ENCODE measurements at places on chromosomes 2 and 18.

DNA sequence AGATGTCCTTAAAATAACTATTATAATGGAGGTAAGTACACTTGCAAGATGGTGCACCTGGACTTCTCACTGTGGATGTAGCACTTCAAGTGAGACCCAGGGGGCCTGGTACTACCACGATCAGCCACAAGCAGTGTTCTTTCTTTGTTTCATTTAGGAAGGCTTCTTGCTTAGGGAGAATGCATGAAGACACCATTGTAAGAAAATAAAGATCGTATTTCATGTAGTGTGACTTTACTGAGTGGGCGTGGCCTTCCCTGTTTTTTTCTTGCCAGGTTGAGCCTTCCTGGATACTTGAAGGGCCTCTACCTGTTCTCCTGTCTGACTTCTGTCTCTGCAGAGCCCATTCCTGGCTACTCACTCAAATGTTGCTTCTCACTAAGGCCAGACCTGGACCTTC, 615.6 kb upstream of the SOX11 start:
- no peak for DNase-seq

GRCh38 chr18:35239314-35239713, 1.5 kb upstream of the ZNF397 start:
- DNase-seq, result no peak

- DNase-seq, result no peak
Measured at GRCh38 chr2:49924044-49924817, 769.9 kb upstream of the FSHR start.

DNA sequence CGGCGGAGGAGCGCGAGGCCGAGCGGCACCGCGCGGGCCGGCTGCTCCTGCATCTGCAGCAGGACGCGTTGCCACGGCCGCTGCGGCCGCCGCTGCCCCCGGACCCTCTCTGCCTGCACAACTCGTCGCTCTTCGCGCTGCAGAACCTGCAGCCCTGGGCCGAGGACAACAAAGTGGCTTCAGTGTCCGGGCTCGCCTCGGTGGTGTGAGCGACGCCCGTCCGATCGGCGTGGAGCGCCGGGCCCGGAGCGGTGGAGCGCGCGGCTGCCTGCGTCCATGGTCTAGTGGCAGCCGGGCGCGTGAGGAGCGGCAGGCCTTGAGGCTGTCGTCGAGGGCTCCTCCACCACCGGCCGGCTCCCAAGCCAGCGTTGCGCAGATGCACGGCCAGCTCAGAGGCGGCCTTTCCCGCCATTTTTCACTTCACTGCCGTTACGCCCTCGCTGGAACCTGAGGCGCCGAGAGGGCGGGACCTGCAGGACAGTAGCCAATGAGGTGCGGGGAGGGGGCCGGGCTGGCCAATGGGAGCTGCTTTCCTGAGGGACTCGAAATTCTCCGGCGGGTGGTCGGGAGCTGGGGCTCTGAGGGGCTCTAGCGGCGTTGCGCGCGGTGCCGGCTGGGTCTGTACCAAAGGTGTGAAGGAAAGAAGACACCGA, 1.9 kb downstream of the TLX2 start:
- DNase-seq, result peak; percentile 80

GRCh38 chr2:238908960-238909951, 61.4 kb downstream of the TWIST2 start:
- no peak for DNase-seq

GRCh38 chr2:17104454-17104853, 413.8 kb downstream of the RAD51AP2 start:
- no peak for DNase-seq

GRCh38 chr2:129623783-129624182, 355.7 kb upstream of the RAB6C start:
- no peak for DNase-seq

DNA sequence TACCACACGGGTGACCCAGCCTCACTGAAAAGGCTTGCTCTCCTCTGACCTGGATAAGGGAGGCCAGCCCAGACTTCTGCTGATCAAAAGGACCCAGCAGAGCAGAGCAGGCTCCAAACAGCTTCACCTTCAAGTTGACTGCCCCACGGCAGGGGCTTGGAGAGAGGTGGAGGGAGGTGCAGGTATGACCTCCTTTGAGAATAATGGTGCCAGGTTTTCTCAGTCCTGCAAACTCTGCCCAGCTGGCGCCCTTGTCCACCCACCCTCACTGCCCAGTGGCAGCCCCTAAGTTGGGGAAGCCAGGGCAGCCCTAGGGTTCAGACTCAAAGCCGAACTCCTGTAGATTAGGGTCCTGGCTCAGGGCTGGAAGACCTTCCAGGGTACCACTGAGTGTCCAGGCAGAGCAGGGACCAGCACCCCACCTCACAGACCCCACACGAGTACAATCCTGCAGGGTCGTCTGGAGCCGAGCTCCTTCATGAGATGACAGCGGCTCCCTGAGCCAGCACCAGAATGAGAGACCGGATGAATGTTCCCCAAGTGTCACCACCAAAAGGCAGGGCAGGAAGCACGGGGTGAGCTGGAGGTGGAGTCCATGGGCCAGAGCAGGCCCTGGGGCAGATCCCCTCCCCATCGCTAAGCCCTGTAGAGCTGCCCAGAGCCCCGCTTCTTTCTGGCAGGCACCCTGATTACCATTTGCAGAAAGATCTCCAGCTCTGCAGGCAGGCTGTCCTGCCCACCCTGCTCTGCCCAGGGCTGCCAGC, 3.6 kb upstream of the GPC1 start:
- no peak for DNase-seq

DNA sequence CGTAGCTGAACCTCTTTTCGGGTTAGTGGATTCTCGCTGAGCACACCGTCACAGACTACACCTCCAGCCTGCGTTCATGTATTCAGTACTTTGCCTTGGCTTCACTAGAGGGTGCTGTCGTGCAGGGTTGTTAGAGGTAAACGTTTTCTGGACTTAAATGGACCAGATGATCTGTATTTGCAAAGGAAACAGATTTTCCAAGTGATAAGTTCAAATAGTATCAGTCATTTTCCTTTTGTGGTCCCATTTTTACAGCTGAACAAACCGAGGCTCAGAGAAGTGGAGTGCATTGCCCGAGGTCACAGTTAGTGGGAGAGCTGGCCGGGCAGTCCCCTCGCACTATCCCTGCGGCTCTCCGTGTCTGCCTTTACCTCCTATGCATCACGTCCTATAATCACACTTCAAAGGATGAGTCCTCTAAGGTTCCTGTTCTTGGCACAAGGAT, 125.9 kb downstream of the MAP4K4 start:
- DNase-seq, result peak; percentile 29

- DNase-seq, result no peak
Measured at GRCh38 chr2:70140791-70141211, 50.0 kb downstream of the C2orf42 start.

GRCh38 chr2:160380611-160381010, 113.0 kb downstream of the RBMS1 start:
- no peak for DNase-seq

GRCh38 chr2:236639461-236640235, 70.0 kb downstream of the ACKR3 start:
- DNase-seq, result no peak

DNA sequence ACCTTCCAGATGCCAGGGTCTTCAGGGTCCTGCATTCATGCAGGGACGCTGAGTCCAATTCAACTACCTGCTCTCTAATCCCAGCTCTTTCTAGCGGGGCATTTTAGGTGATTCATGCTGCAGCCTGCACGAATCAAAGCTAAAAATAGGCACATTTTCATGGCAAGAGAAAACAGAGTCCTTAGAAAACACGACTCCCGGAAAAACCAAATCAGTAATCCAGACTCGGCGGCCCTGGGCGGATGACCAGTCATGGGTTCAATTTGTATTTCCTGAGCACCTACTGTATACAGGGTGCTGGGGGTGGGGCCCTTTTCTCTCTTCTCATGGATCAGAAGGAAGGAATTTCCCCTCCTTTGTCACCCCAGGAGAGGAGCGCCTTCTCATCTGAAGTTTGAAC, 64.4 kb downstream of the LONRF2 start:
- no peak for DNase-seq

DNA sequence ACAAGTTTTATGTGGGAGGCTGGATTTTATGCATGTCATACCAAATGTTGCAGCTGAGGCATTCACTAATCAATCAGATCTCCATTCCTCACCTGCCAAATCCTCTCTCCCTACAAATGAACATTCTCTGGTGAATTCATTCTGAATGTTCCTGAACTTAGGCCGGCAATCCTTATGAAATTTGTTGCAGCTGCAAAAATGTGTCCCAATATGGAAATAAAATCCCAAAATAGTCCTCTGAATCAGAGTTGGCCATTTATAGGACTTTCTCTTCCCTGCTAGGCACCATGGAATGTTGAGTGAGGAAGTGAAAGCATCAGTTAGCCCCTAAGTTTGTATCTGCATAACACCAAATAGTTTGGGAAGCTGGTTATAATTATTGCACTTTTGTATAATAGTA, 25.6 kb downstream of the GCA start:
- no peak for DNase-seq

- DNase-seq, result no peak
Measured at GRCh38 chr18:76491776-76492668, 3.0 kb downstream of the ZNF516 start.

DNA sequence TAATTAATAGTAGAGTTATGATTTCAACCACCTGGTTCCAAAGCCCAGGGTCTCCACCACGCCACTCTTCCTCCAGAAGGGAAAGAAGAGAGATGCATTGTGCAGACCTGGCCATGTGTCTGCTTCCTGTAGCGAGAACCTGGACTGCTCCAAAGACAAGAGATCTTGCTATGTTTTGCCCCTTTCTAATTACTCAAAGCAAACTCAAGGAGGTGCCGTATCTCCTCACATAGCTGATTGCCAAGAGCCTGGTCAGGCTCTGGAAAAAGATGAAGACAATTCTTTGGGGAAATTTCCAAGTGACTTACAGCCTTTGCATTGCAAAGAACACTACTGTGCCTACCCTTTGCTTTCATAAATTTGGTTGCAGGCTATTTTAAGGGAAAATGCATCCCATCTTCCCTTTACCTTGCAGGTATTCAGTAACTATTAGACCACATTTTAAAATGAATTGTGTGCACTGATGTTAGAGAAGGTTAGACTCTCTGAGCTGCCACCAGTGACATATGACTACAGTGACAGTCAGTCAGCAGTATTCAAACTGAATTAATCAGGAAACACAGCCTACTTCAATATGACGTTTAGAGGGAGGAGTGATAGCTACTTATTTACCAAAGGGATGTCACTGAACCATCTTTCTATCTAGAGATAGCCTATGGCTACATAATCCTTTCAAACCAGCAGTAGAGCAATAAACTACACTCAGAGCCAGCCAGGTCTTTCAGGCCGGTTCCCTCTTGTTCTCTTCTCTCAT, 842.1 kb upstream of the FANCL start:
- no peak for DNase-seq

DNA sequence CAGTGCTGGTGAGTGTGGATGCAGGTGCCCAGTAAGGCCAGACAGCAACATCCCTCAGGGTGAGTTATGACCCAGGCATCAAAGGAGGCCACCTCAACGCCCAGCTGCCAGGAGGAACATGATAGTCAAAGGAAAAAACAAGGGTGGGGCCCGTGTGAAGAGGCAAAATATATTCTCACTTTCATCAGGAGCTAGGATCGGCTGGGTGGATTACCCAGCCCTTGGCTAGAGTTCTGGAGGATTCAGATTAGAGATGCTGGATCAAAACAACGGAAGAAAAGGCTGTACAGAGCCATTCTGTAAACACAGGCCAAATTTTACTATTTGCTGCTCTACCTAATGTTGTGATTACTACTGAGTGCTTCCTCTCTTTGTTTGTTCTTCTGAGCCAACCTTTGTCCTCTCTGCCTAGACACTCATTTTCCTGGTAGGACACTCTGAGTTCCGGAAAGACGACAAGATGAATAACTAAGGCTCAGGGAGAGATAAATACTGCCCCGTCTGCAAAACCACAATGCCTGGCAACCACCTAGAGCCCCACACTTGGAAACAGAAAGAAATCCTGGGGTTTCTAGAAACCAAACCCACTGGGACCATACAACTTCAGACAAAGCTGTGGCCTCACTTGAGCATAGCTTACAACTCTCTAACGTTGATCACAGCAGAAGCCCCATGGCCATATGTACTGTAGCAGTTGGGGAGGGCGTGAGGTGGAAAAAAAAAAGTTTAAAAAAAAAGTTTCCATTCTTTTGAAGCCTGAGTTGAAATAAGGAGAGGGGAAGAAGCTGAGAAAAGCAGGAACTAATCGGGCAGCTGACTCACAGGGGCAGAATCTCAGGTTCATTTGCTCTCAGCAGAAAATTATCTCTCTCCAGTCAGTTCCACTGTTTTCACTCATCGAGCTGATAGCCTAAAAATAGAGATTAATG, 17.8 kb upstream of the PMAIP1 start:
- DNase-seq, result no peak

GRCh38 chr2:101386599-101387150, 628 bp downstream of the CREG2 start:
- DNase-seq, result no peak

- DNase-seq, result no peak
Measured at GRCh38 chr18:74819433-74820059, 221.9 kb downstream of the ZNF407 start.

GRCh38 chr18:79935499-79935898, 16.0 kb downstream of the SLC66A2 start:
- no peak for DNase-seq

- DNase-seq, result no peak
Measured at GRCh38 chr2:974054-974453, 23.4 kb downstream of the SNTG2 start.

DNA sequence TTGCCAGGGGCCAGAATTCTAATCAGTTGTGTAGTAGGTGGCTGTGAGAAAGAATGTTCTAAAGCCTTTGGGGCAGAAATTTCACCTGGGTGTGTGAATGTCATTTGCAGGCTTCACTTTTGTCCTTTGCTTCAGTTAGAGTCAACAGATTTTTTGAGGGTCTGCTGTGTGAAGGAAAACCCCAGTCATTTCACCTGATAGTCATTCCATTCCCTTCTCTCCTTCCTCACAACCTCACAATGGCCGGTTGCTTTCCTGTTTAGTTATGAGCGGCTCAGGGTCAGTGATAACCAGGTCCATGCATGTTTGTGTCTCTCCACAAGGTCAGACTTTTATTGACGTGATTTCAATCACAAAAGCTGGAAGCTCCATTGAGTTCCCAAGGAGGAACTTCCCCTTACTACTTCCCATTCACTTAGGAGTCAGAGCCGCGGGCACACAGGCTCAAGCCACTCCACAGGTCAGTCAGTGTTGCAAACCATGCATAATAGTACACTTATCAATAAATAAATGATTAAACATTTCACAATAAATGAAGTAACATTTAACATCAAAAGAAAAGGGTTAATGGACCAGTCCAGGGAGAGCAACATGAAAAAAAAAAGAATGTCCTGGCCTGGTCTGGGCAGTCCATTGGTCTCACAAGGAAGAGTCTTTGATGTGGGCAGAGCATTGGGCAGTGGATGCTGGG, 74.3 kb downstream of the NPAS2 start:
- no peak for DNase-seq

DNA sequence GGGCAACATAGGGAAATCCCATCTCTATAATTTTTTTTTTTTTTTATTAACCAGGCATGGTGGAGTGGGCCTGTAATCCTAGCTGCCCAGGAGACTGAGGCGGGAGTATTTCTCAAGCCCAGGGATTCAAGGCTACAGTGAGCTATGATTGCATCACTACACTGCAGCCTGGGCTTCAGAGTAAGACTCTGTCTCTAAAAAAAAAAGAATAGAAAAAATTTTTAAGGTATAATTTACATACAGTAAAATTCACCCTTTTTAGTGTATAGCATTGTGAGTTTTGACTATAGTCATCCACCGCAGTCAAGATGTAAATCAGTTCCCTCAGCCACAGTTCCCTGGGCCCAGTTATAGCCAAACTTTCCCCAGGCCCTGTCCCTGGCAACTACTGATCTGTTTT, 57.1 kb upstream of the MSH6 start:
- no peak for DNase-seq

- no peak for DNase-seq
Measured at GRCh38 chr2:132871831-132872230, 201.8 kb upstream of the LYPD1 start.

- no peak for DNase-seq
Measured at GRCh38 chr18:48997985-48998831, 47.4 kb upstream of the SMAD7 start.
